Kidney glomerular epithelial cell (primary cell): ENCODE measurements at places on chromosomes 7 and 10.

- DNase-seq: no peak
These were observed 606.5 kb upstream of the MGMT start for GRCh38 chr10:128860574-128860973.

GRCh38 chr7:152636441-152636840 is 39.5 kb downstream of the XRCC2 start:
- no peak for DNase-seq

- DNase-seq: no peak
These were observed 223.5 kb downstream of the ARHGAP12 start for GRCh38 chr10:31705136-31705535.

DNA sequence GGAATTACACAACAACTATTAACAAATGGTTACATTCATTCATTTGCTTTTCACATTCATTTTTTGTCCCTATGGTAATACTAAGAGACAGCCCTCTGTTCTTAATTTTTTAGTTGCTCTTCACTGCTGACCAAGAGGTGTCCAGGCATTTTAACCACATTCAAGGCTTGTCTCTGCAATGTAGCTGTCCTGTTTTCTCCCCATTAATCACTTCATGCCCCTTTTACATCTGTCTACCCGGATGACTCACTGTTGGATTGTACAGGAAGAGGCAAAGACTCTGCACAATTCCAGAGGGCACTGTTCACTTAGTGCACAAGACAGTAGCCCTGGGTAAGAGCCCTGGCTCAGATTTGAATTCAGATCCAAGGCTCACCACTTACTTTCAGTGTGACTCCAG is 168.5 kb downstream of the NOC3L start:
- peak; percentile 56 for DNase-seq

DNA sequence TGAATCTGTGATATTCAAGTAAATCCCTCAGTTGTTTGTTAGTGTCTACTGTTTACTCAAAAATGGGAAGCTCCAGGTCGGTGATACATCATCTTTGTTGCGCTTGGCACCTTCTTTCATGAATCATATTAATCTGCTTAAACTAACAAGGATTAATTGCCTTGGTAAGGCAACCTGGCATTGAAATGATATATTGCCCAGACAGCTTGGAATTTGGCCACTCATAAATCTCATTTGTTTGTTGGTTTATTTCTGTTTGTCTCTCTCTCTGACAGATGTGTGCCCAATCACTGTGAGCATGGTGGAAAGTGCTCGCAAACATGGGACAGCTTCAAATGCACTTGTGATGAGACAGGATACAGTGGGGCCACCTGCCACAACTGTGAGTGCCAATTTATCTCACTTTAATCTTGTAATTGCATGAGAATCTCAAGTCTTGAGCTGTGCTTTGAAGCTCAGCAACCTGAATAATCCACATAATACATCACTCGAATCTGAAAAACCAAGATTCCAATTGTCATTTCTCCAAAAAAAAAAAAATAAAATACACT is 1104.8 kb upstream of the C7orf33 start:
- DNase-seq: peak; percentile 6

- DNase-seq: no peak
These were observed 49.7 kb downstream of the DNAJC12 start for GRCh38 chr10:67788028-67788886.

DNA sequence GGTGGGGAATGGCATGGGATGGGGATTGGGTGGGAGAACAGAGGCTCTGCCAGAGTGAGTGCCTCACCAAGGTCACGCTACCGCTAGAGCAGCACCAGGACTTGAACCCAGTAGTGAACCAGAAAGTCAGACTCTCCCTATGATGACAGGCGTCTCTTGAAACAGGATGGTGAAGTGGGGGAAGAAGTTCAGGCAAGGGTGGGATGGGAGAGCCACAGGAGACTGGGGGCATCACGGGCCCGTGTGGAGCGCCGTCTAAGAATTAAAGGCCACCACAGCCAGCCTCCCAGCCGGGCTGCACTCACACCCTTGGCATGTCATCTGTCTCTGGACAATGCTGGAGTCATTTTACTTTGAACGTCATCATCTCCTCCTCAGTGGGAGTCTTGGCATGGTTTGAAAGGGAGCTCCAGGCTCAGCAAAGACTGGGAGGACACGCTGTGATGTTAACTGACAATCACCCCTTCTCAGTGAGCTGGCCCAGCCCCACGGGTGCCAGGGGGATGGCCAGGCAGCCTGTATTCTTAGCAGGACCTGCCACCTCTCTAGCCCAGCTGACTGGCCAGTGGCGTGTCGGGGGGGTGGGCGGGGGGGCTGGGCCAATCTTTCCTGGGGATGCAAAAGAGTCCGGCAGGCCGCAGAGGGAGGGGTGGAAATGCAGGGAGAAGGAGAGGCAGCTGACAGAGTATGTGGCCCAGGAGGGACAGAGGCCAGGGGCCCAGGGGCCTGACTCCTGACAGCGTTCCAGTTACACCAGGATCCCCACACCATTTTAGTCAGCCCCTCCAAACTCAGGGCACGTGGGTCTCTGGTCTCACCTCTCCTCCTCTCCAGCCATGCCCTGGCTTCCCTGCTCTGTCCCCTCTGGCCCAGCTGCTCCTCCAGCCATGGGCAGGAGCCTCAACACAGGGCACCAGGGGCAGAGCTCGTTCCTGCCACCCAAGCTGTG is 96.2 kb downstream of the VOPP1 start:
- no peak for DNase-seq

- no peak for DNase-seq
These were observed 193.1 kb downstream of the ADARB2 start for GRCh38 chr10:1544209-1544673.

- no peak for DNase-seq
These were observed 77.0 kb downstream of the ZMIZ1 start for GRCh38 chr10:79145517-79146470.

GRCh38 chr10:44198096-44198779 is 186.7 kb downstream of the CXCL12 start:
- DNase-seq: no peak

GRCh38 chr7:128454808-128455542 is 703 bp upstream of the HILPDA start:
- no peak for DNase-seq

DNA sequence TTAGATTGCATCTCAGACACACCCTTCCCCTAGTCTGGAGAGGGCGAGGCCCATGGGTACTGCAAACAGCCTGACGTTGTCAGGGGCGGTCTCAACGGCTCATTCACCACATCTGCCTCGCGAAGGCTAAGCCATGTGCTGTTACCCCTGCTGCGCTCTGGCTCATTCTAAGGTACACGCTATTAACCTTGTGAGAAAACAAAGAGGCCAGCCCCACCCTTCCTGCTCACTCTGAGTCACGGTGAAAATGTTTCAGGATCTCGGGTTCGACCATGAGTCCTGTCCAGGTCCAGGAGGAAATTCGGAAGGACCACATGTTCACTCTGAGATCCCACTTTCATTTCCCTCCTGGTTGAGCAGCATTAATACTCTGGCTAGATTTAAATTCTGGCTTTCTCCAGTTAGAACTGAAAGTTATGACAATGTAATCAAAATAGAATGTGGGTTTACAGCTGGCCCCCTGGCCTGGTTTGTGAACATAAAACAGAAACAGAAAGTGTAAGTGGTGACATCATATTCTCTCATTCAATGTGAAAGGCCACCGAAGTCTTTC is 55.2 kb downstream of the EGFR start:
- DNase-seq: peak; percentile 83

- DNase-seq: no peak
These were observed 199.5 kb upstream of the PPP2R2D start for GRCh38 chr10:131701131-131701947.

DNA sequence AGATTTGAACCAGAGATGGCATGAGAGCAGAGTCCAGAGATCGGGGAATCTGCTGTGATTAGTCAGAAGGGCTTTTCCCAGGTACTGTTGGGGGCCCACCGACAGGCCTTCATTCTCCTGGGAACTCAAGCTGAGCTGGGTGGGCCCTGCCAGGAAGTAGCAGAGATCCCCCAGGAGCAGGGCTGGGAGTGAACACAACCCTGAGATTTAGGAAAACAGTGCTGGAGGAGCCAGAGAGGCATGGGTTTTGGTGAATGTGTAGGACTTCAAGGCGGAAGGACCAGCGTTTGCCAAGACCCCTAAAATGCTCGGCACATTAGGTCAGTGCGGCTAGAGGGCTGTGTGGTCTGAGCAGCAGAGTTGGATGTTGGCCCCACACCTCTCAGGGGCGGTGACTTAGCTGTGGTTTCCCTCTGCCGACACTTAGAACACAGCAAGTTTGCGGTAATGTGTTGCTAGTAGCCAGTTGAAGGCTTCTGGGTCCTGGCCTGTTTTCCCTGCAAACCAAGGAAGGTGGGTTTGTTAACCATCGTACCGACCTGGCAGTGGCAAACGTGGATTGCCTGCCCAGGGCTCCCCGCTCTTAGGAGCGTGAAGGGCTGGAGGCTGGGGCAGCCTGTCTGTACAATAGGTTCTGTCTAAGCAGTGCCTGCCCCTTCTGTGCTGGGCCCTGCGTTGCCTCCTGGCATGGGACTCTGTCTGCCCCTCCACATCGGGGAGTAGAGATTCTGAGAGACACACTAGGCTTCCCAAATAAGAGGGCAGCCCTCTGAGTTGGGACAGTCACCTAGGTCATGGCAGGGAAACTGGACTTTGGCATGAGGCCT is 14.0 kb downstream of the NACAD start:
- no peak for DNase-seq

DNA sequence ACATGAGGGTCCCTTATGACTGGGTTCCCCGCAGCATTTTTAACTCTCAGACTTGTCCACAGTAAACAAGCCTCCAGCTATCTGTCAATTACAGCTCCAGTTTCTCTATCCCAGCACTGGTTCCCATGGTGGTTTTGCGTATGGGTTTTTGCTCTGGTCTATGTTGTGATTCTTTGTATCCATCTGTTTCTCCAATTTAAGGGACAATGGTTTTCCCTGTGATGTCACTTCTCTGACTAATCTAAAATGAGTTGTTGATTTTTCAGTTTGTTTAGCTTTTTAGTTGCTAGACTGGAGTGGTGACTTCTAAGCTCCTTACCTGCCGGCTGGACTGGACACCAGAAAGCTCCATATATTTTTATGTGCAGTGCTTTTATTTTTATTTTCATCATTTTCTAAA is 303.7 kb downstream of the INHBA start:
- DNase-seq: no peak

- DNase-seq: peak; percentile 16
These were observed 13.9 kb downstream of the CUBN start for GRCh38 chr10:17115683-17116082.

- DNase-seq: no peak
These were observed 233.5 kb upstream of the MGMT start for GRCh38 chr10:129233351-129234148.

DNA sequence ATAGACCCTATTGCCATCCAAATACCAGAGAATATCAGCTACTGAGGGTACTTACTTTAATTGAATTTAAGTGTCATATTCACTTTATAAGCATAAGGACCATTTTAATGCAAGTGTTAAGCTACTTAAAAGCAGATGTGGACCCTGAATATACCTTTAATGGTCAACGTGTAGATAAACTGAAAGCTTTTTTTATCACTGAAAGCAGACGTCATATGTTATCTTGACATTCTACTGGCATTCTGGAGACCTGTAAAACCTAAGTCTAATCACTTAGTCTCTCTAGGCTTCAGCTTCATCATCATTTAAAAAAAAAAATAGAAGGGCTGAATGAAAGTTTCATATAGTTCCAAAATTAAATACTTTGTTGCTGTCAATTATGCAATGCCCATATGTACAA is 116.5 kb downstream of the ELAPOR2 start:
- no peak for DNase-seq

DNA sequence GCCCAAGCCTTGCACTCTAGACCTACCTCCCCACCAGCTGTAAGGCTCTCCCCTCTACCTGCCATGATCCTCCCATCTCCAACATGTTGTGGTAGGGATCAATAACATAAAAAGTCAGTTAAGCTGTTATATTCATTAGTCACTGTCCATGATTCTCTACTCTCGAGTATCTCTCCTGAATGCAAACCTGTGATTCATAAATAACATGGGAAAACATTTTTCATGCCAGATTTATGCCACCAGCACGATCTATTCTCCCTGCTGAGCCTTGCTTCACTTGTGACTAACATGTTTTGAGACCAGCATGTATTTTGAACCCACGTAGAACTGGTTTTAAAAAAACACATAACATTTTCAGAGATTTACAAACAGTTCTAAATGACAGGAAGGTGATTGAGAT is 30.3 kb downstream of the TMEM168 start:
- DNase-seq: no peak

DNA sequence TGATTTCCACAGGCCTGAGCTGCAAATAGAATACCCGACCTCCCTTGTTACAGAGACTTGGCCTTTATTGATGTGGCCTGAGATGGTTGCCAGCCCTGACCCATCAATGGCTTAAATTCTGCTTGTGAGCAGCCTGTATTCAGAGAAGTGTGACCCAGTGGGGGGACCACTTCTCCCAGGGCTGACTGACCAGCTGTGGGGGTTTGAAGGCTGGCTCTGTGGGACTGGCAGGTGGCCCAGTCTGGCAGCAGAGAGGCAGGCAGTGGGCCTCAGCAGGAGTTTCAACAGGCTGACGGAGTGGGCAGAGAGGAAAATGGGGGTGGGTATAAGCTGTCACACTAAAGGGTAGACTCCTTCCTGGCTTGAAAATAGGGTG is 12.2 kb upstream of the PPIF start:
- DNase-seq: no peak

DNA sequence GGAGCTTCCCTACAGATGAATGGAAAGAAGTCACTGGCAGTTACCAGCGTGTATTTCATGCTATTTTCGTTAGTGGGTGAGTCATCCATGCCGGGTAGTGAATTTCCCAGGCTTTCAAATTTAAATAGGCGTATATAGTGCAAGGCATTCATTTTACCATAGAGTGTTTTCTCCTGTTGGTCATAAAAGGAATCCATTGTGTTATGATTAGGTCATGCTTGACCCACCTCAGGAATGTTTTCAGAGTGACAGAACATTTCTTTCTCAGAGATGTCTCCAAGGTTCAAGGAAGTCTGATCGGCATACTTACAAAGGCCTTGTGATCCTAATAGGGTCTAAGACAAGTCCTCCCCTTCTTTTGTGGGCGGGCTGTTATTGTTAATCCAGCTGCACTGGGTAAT is 110.7 kb downstream of the AKR1D1 start:
- peak; percentile 98 for DNase-seq

DNA sequence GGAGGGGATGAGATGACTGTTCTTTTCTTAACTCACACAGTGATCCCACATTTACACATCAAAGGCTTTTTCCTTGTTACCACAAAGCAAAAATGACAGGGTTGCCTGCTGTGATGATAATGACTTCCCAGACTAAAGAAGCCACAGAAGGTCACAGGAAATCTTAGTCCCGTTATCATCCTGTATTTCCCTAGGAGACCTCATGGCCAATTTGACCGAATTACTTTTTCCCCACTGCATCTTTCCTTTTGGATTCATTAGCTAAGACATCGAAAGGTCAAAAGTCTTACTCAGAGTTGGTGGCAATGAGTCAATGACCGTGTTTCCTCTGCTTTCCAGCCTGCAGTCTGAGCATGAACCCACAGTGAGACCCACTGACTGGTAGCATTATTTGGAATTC is 130.1 kb upstream of the INHBA start:
- no peak for DNase-seq

- peak; percentile 78 for DNase-seq
These were observed 192.5 kb upstream of the SEMA3C start for GRCh38 chr7:81111358-81111757.
